SW 1271 (cell line): ENCODE measurements at places on chromosomes 3 and 15.

DNA sequence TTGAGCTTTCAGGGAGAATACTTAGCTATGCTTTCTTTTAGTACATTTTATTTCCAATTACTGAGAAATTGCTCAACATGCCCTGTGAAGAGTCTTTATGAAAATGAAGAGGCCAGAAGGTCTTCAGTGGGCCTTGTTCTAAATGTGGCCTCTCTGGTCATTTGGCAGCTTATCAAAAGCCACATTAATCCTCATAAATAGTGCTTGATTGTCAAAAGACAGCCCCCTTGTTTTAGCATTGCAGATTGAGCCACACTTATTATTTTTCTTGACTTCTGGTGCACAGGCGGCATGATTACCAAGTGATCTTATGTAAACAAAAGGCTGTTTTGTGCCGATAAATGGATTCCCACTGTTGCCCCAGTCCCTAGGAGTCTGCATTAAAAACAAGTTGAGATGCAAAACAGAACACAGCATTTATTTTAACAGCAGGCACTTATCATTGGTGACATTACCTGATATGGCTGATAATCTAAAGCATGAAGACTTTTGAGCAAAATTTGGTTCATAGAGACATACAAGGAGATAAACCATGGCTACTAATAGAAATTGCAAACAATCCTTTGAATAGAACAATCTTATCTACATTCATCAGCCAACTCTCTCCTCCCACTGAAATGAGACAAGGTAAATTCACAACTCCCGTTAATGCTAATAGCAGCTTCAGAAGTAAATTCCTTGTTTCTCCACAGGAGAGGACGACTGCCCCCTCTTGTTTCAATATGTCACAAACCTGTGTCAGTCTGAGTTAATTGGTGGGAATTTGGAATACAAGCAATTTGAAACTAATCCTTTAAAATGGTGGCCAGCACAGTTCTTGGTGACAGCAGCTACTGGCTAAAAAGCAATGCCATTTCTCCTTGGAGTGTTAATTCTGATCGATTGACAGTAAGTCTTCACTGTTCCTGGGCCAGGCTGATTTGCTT is 194.3 kb downstream of the NSUN3 start:
- DNase-seq, result no peak

DNA sequence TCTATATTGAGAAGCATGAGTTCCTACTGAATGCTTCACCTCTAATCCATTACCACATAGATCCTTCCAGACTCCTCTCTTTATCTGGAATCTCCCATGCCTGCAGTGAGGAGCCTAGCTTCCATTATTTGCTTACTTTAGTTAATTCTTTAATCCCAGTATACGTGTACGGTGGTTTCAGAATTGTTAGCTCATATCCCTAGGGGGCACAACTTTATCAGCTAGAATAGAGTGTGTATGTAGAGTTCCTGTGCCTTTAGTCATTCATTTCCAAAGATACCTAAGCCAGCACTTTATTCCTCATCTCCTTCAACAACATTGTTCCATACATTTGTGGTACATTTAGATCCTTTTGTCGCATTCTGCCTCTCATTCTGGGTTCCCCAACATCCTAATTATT is 226.0 kb downstream of the TJP1 start:
- DNase-seq, result no peak

- DNase-seq, result no peak
Observed at GRCh38 chr15:70234256-70234905, 136.7 kb upstream of the TLE3 start.

DNA sequence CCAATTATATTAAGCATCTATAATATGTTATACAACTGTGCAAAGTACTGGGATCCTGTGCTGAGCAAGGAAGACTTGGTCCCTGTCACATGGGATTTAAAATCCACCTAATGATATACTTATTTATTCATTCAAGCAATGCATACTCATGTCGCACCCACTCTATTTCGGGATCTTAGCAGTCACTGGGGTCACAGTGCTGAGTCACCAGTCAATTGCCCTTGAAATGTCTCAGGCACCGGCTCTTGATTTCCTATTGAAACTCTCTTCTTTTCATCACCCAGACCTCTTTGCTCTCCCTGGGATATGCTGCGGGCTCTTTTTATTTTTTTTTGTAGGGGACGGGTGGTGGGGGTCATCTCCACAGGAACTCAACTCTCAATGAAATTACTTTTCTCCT is 194.5 kb upstream of the GAP43 start:
- no peak for DNase-seq

- no peak for DNase-seq
Observed at GRCh38 chr15:73108676-73109075, 56.4 kb downstream of the NEO1 start.
